Caki2 (cell line): ENCODE measurements at places on chromosomes 4 and X.

GRCh38 chr4:114264877-114265291 is 285.4 kb upstream of the ARSJ start:
- DNase-seq, result peak; percentile 86

DNA sequence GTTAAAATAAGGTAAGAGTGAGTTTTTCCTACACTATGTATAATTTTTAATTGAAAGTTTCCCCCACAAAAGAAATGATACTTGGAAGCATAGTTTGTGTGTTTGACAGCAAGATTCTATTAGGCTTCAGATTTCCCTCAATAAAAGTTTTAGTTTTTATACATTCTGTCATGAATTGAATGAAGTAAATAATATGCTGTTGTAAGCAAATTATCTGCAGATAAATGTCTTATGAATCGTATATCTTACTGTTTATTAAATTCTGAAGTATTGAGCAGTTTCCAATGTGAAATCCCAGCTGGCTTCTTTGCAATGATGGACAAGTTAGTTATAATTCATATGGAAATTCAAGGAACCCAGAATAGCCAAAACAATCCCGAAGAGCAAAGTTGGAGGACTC is 33.5 kb downstream of the RS1 start:
- DNase-seq, result no peak

- no peak for DNase-seq
Observed at GRCh38 chr4:74583089-74583700, 138.3 kb downstream of the AREG start.

DNA sequence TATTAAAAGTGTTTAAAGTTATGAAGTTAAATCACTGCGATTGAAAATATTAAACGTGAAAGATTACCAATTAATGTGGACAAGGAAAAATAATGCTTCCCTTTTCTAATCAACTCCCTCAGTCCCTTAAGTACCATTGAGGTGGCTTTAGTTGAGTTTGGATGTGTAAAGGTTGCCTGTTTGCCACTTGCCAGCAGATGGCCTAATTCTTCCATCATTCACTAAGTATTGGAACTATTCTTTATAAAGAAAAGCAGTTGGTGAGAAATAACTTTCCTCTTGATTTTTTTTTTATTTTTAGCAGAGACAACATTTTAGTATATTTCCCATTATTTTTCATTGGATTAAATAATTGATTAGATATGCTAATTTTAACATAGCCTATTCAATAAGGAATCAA is 295.9 kb upstream of the TACR3 start:
- DNase-seq, result peak; percentile 5

DNA sequence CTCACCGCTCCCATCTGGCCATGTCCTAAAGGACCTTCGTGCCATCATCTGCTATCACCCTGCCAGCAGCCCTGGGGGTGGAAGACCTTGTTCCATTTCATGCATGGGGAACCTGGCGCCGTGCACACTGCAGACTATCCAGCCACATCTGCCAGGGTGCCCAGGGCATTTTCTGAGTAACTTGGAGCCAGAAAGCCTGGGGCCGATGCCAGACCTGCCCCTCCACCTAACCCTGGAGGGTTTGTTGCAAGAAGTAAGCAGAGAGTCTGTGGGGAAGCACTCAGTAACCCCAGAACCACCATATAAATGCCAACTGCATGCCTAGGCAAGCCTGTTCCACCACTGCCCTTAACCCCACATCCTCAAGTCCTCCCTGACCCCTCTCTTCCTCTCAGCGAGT is 7.3 kb downstream of the HAUS7 start:
- DNase-seq, result no peak

GRCh38 chrX:2145692-2146367 is 354.9 kb downstream of the DHRSX start:
- no peak for DNase-seq

GRCh38 chr4:110196871-110197528 is 1.4 kb downstream of the ELOVL6 start:
- DNase-seq, result peak; percentile 65

DNA sequence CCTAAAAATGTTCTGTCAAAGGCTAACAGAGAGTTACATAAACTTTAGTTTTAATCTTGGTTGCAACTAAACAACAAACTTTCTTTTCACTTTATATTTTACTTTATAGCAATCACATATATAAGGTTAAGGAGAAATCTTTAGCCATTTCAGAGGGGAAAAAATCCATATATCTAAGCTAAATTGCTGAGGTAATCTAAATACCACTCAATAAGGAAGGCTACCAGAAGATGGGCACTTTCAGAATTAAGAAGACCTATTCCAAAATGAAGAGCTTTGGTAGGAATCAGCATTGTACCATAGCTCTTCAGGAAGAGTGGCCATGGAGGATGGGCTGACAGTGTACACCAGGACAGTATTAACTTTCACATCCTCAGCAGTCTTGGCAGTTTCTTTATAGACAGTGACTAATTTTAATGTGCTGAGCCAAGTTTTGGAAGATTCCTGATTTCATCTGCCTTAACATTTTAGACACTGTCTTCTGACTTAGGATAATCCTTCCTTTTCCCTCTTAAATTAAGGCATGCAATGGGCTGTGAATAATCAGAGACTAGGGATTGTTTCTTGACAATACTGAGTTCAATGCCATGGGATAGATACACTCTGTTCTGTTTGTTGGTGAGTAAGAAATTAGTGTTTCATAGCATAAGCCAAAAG is 7.1 kb downstream of the FAT4 start:
- DNase-seq, result peak; percentile 63

DNA sequence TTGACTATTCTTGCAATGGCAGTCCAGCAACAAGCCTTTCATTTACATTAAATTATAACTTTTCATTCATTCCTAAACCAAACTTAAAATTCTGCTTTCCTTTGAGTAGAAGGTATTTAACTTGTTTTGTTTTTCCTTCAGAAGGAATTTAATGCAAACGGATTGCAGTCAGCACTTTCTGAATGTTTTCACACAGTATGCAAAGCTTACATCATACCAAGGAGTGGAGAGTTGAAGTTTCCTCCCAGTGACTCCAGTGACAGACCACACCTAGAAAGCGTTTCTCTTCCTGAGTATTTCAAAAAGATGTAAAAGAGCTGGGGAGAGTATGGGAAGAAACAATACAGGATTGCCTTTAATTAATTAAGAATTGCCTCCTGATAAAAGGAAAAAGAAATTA is 8.1 kb downstream of the EPGN start:
- DNase-seq, result no peak
